H4 (cell line): ENCODE measurements at places on chromosomes 16 and 17. TPM values are rescaled to one million over a fixed set of nuclear protein-coding genes. Genes with fewer than 3 reads are reported as not detected.

DNA sequence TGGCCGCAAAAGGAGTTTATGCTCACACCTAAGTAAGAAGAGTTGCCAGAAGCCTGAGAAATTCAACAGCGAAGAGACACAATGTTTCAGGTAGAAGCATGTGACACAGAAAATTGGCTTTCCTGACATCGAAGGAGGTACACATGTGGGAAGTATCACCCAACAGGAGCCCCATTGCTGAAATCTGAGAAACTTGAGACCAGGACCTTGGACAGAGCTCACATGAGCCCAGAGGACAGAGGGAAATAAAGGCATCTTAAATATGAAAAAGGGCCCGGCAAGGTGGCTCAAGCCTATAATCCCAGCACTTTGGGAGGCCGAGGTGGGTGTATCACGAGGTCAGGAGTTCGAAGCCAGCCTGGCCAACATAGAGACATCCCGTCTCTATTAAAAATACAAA is 304.1 kb upstream of the C16orf82 start:
- no peak for DNase-seq

GRCh38 chr17:40550608-40551007 is 14.7 kb downstream of the CCR7 start:
- peak; percentile 43 for DNase-seq

DNA sequence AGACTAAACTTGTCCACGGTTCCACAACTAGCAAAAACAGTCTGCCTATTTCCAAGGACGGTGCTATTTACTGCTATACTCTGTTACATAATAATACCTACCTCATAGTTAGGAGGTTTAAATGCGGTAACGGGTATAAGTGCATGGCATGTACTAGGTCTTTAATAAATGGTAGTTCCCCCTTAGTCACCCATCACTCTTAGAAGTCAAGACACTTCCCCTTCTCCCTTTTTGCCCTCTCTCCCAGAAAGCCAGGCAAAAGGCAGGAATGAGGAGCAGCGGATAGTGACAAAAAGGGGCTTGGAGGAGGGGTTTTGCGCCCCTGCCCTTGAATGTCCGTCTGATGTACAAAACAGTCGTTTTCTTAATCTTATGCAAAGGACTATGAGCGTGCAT is 1.1 kb upstream of the LSM12 start:
- no peak for DNase-seq

Gene KRT20
- not detected in 2 replicates for total RNA-seq

DNA sequence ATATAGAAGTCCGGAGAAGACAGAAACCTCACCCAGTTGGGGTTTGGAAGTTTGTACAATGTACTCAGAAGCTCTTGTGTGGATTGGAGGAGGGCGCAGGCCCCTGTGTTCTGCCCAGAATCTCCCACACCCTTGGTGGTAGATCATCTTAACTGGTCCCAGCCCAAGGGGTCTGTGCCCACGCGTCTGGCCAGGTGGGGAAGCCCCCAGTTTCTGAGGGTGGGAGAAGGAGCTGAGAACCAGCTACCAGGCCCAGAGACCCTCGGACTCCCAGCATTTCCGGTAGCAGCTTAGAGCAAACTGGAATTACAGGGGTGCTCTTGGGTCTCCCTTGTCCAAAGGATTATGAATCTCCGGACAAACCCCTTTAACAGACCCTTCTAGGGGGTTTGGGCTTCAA is 2.3 kb upstream of the PPP1R9B start:
- no peak for DNase-seq

Gene PCGF2
- 1.6 and 3.9 TPM in 2 replicates for total RNA-seq

DNA sequence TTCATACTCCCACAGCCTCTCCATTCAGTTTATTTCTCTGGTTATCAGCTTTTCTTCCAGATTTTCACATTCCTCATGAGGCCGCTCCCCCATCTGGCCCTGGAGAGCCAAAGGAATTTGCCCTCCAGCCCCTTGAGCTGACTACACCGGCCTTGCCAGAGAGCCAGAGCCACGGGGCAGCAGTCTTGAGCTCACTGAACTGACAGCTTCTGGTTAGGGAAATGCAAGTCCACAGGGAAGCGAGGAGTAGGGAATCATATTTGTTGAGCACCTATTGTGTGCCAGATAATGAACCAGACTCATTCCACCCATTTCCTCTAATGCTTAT is 102.4 kb downstream of the ABCC12 start:
- peak; percentile 16 for DNase-seq
